ENCODE measurements at places on chromosomes 16 and 17.

DNA sequence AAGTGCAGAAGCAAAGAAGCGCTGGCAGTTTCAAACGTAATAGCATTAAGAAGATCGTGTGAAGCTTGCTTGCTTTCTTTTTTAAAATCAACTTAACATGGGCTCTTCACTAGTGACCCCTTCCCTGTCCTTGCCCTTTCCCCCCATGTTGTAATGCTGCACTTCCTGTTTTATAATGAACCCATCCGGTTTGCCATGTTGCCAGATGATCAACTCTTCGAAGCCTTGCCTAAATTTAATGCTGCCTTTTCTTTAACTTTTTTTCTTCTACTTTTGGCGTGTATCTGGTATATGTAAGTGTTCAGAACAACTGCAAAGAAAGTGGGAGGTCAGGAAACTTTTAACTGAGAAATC is 17.4 kb upstream of the RAB11FIP4 start:
- H3K36me3 ChIP-seq: peaks cover 12% of the 10 kb centered on the region
- H3K27me3 ChIP-seq: no peaks in the 10 kb centered on the region
- no peak overlapping the region for H3K4me3 ChIP-seq
- no peak for DNase-seq
- H3K4me1 ChIP-seq: peaks cover 23% of the 10 kb centered on the region
- no peak overlapping the region for H3K27ac ChIP-seq

GRCh38 chr17:39016193-39017153 is 49.3 kb upstream of the FBXO47 start:
- no peak overlapping the region for H3K27ac ChIP-seq
- H3K27me3 ChIP-seq: no peaks in the 10 kb centered on the region
- H3K4me1 ChIP-seq: peaks cover 25% of the 10 kb centered on the region

DNA sequence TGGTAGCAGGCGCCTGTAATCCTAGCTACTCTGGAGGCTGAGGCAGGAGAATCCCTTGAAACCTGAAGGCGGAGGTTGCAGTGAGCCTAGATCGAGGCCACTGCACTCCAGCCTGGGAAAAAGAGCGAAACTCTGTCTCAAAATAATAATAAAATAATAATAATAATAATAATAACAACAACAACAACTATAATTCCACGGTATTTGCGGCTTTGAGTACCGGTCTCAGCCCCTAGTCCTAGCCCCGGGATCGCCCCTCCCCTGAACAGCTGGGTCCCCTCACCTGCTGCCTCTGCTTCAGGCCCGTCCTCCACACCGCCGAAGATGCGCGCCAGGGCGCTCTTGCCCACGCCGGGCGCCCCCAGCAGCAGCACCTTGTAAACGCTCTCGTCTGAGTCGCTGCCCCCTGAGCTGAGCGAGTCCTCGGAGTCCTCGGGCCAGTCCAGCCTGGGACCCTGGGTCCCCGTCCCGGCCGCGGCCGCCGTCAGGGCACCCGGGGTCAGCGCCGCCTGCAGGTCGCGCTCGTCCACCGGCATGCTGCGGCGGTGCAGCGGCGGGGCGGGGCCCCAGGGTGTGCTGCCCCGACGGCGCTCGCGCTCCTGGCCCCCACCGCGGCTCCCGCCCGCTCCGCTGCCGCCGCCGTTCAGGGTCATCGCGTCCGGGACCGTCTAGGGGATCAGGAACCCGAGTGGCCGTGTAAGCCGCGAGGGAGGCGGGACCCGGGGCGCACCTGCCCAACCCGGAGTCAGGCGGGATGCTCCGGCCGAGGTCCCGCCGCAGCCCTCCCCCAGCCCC is 611 bp downstream of the RRAD start:
- DNase-seq: peak; percentile 70
- H3K27ac ChIP-seq: no peak overlapping the region
- H3K4me1 ChIP-seq: peaks cover 17% of the 10 kb centered on the region
- peak overlapping the region; percentile 51 for H3K4me3 ChIP-seq

DNA sequence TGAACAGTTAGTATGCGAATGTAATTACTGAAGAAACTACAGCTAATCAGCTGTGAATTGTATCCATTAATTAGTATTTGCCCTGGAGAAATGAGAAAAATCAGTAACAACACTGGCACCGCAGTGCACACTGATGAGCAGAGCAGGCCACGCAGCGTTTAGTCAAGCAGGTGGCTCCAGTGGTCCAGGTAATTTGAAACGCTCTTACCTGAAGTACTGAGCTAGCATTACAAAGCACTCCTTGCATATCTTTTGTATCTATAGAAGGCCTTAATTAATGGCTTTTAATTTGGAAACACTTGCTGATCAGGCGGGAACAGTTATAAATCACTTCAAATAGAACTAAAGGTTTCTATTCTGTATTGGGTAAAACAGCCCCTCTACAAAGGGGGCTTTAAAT is 76.4 kb downstream of the TOX3 start:
- no peaks in the 10 kb centered on the region for H3K36me3 ChIP-seq
- no peaks in the 10 kb centered on the region for H3K27me3 ChIP-seq
- DNase-seq: no peak
- H3K4me3 ChIP-seq: no peak overlapping the region
- H3K27ac ChIP-seq: no peak overlapping the region
- no peaks in the 10 kb centered on the region for H3K4me1 ChIP-seq

DNA sequence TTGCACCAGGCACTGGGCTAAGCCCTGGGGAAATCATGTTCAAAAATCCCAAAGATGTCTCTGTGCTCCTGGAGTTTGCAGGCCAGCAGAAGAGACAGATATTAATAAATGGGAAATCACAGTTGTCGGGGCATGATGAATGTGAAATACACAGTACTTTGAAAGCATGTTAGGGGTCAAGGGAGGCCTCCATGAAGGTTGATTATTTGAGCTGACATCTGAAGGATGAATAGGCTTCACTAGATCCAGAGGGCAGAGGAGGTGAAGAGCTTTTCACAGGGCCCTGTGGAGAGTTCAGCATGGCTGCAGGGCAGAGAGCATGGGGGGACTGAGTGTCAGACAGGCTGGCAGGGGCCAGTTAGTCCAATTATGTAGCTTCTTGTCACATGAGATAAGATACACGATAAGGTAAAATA is 2.6 kb downstream of the ANKRD40CL start:
- no peak overlapping the region for H3K27ac ChIP-seq
- no peaks in the 10 kb centered on the region for H3K36me3 ChIP-seq
- no peak overlapping the region for H3K4me3 ChIP-seq

- DNase-seq: no peak
- H3K4me3 ChIP-seq: peak overlapping the region; percentile 92
- H3K4me1 ChIP-seq: peaks cover 54% of the 10 kb centered on the region
- H3K27ac ChIP-seq: peak overlapping the region; percentile 73
These were observed 1.0 kb downstream of the RHBDF2 start for GRCh38 chr17:76500074-76500746.

DNA sequence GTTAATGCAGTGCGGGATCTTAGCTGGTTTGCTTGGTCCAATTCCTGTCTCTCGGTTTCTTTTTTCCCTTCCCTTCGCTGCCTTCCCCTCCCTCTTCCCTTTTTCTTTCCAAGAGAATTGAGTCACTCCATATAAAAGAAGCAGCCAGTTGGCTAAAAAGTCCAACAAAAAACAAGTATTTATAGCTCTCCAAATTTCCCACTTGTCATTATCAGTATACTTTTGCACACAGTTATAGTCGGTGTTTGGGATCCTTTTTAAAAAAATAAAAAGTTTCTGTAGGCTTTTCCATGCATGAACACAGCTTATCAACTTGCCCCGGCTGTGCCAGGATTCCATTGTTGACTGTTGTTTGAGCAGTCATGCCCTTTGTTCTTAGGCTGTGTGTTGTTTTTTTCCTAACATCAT is 24.9 kb downstream of the HMOX2 start:
- H3K27me3 ChIP-seq: no peaks in the 10 kb centered on the region
- H3K27ac ChIP-seq: peak overlapping the region; percentile 84
- no peak overlapping the region for H3K4me3 ChIP-seq
- no peak for DNase-seq
- H3K36me3 ChIP-seq: peaks cover 52% of the 10 kb centered on the region

GRCh38 chr17:41987642-41988041 is 21.0 kb downstream of the CNP start:
- H3K4me1 ChIP-seq: peaks cover 15% of the 10 kb centered on the region
- peaks cover 99% of the 10 kb centered on the region for H3K36me3 ChIP-seq
- peak overlapping the region; percentile 75 for H3K27ac ChIP-seq
- no peak for DNase-seq
- no peaks in the 10 kb centered on the region for H3K27me3 ChIP-seq

DNA sequence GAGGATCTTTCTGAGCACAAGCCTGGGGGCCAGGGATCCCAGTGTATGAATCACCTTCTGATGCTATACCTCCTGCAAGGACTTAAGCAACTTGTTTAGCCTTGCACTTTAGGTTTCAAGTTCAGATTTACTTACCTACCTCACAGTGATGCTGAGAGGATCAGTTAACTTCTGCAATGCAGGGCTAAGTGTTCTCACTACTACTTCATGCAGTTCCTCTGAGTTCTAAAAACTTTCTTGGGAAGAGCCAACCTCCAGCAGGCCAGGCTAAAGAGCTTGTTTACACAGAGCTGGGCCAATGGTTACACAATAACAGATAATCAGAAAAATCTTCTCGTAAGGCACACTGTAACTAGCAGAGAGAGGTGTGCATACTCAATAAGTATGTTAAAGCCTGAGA is 13.0 kb downstream of the VEZF1 start:
- peaks cover 3% of the 10 kb centered on the region for H3K4me1 ChIP-seq
- no peak for DNase-seq
- H3K27ac ChIP-seq: no peak overlapping the region
- no peak overlapping the region for H3K4me3 ChIP-seq
- H3K36me3 ChIP-seq: peaks cover 73% of the 10 kb centered on the region
- H3K27me3 ChIP-seq: no peaks in the 10 kb centered on the region

GRCh38 chr17:52465407-52465806 is 306.9 kb upstream of the CA10 start:
- H3K27me3 ChIP-seq: no peaks in the 10 kb centered on the region

DNA sequence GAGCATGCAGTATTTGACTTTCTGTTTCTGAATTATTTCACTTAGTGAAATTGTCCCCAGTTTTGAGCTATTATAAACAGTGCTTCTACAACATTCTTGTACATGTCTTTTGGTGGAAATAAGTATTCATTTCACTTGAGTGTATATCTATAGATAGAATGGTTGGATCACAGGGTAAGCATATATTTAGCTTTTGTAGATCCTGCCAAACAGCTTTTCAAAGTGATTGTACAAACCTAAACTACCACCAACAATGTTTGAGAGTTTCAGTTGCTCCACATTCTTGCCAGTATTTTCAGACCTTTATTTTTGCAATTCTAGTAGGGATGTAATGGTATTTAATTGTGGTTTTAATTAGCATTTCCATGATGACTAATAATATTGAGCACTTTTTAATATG is 91.6 kb downstream of the CCT6B start:
- no peak for DNase-seq
- H3K27ac ChIP-seq: no peak overlapping the region
- H3K4me3 ChIP-seq: no peak overlapping the region
- H3K4me1 ChIP-seq: peaks cover 12% of the 10 kb centered on the region
- no peaks in the 10 kb centered on the region for H3K36me3 ChIP-seq

GRCh38 chr17:76458580-76459490 is 5.9 kb upstream of the UBE2O start:
- H3K27ac ChIP-seq: no peak overlapping the region
- no peaks in the 10 kb centered on the region for H3K27me3 ChIP-seq
- no peaks in the 10 kb centered on the region for H3K36me3 ChIP-seq
- H3K4me1 ChIP-seq: no peaks in the 10 kb centered on the region
- DNase-seq: no peak
- no peak overlapping the region for H3K4me3 ChIP-seq

GRCh38 chr16:53787423-53787822 is 83.5 kb downstream of the FTO start:
- DNase-seq: no peak
- H3K27ac ChIP-seq: no peak overlapping the region
- no peaks in the 10 kb centered on the region for H3K36me3 ChIP-seq
- H3K4me1 ChIP-seq: peaks cover 35% of the 10 kb centered on the region
- no peaks in the 10 kb centered on the region for H3K27me3 ChIP-seq

GRCh38 chr17:34826332-34826731 is 134.9 kb downstream of the CCT6B start:
- no peak overlapping the region for H3K27ac ChIP-seq
- peaks cover 4% of the 10 kb centered on the region for H3K27me3 ChIP-seq
- no peak overlapping the region for H3K4me3 ChIP-seq
- H3K4me1 ChIP-seq: no peaks in the 10 kb centered on the region
- H3K36me3 ChIP-seq: no peaks in the 10 kb centered on the region
- DNase-seq: no peak

DNA sequence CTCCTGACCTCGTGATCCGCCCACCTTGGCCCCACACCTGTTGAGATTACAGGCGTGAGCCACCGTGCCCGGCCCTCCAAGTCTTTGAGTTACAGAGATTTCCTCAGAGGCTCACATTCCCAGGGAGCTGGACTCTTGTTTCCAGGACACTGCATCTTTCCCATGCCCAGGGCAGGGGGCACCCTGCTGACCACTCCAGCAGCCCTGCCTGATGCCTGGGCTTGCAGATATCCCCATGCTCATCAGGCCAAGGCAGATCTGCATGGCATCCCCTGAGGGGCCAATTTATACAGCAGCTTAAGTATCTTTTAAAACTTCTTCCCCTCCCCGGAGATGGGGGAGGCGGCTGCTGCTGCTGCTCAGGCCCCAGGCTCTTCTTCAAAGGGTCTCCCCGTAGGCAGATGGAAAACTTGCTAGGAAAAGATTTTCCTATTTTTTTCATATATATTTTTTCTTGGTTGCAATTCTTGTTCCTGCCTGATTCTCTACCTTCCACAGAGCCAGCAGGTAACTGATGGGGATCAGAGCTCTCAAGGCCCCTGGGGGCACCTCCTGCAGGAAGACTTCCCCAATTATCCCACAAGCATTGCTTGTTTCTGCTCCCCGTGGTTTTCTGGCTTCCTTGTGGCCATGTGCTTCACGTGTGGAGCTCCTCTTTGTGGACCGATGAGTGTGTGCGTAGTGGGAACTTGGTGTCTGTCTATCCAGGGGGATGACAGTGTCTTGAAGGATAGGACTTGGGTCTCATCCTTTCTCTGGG is 102.2 kb upstream of the SDK2 start:
- H3K4me3 ChIP-seq: no peak overlapping the region
- no peaks in the 10 kb centered on the region for H3K27me3 ChIP-seq
- no peaks in the 10 kb centered on the region for H3K4me1 ChIP-seq
- H3K27ac ChIP-seq: no peak overlapping the region
- DNase-seq: no peak

DNA sequence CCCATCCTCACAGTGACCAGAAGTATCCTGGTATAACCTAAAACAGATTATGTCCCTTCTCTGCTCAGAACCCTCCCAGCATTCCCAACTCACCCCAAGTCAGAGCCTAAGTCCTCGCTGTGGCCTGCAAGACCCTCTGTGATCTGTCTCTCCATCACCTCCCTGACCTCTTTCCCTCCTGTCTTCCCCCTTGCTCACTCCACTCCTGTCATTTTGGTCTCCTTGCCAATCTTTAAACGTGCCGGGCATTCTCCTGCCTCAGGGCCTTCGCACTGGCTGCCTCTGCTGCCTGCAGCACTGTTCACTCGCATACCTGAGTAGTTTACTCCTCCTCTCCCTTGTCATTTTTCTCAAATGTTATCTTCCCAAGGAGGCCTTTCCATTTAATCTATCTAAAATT is 97.7 kb downstream of the GSG1L start:
- H3K27me3 ChIP-seq: peaks cover 21% of the 10 kb centered on the region
- no peak overlapping the region for H3K4me3 ChIP-seq
- no peak for DNase-seq
- no peaks in the 10 kb centered on the region for H3K36me3 ChIP-seq
- no peak overlapping the region for H3K27ac ChIP-seq

- no peaks in the 10 kb centered on the region for H3K36me3 ChIP-seq
- H3K27me3 ChIP-seq: no peaks in the 10 kb centered on the region
- H3K27ac ChIP-seq: no peak overlapping the region
- no peaks in the 10 kb centered on the region for H3K4me1 ChIP-seq
- no peak overlapping the region for H3K4me3 ChIP-seq
- no peak for DNase-seq
These were observed 5.0 kb upstream of the KRT13 start for GRCh38 chr17:41510251-41511065.

- no peak overlapping the region for H3K27ac ChIP-seq
- H3K36me3 ChIP-seq: no peaks in the 10 kb centered on the region
- peaks cover 15% of the 10 kb centered on the region for H3K27me3 ChIP-seq
- no peak overlapping the region for H3K4me3 ChIP-seq
- no peaks in the 10 kb centered on the region for H3K4me1 ChIP-seq
These were observed 342.0 kb downstream of the SOX9 start for GRCh38 chr17:72462814-72463213.
